ENCODE measurements at places on chromosomes 1 and 21.

DNA sequence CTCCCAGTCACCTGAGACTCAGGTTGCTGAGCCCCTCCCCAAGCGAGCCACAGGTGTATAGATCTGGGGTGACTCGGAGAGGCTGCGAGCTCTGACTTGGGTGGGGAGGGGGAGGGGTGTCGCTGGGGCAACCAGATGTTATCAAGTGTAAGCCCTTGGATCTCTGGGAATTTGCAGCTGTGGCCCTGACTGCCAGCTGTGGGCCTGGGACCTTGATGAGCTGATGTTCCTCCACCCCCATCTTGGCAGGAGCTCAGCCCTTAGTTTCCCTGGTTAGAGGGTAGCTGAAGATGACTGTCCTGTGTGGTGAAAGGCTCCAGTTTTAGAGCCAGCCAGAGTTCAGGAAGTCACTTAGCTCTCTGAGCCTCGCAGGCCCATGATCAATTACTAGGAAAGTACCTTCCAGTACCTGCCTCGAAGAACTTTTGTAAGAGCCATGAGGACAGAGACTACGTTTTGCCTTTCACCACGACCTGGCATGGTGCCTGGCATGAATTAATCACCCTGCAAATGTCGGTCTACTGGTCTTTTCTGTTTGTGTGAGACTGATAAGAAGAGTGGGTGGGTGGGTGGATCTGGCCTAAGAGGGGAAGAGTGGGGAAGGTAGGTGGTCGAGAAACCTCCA lies 55.8 kb downstream of the YARS1 start:
- peak; percentile 93 for DNase-seq

DNA sequence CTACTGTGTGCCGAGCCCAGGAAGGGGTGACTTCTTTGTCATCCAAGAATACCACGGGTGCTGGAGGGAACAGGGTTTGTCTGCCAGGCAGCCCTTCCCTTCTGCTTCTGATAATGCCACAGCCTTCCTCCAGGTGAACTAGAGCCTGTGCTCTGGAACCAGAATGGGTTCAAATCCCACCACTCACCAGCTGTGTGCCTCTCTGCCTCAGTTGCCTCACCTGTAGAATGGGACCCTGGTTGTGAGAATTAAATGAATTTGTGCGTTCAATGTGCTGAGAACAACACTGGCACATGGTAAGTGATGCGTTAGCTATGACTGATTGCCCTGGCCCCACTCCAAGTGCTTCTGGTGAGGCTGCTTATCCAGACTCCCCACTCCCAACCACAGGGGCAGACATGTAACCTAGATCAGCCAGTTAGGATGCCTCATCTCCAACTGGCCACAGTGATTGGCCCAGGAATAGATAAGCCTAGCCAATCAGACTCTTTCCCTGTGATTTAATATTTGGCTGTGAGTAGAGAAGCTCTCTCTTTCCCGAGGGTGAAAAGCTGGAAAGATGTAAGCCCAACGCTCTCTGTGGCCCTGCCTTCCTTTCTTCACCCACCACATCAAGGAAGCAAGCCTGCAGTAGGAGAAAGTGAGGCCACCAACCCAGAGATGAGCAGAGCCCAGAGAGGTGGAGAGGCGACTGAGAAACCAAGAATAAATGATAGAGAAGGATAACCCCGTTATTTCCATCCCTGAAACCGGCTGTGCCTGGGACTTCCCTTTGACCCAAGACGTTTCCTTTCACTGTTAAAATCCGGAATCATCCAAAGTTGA lies 20.8 kb upstream of the LAPTM5 start:
- DNase-seq: peak; percentile 97

GRCh38 chr21:28971171-28971570 lies 21.5 kb downstream of the LTN1 start:
- DNase-seq: peak; percentile 30

- no peak for DNase-seq
Observed at GRCh38 chr1:42424201-42424600, 31.6 kb downstream of the ZMYND12 start.

- DNase-seq: no peak
Observed at GRCh38 chr1:173758980-173759379, 44.2 kb downstream of the KLHL20 start.
